ENCODE measurements at places on chromosomes 4 and X.

DNA sequence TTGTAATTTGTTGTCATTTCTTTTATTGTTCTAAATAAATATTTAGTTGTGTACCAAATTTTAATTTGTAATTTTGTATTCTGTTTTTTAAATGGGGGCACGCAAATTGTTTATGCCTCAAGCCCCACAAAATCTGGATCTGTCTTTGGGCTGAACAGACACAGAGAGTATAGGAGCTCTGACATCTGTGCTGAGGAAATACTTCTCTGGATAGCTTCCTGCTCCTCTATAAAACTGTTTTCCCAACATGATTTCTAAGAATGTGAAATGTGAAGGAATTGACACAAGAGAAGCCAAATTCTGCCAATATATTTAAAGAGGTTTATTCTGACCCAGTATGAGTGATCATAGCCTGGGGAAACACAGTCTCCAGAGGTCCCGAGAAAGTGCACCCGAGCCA, 93.0 kb downstream of the IL13RA2 start:
- H3K4me1 ChIP-seq, result no peaks in the 10 kb centered on the region
- no peaks in the 10 kb centered on the region for H3K27me3 ChIP-seq
- no peak overlapping the region for H3K4me3 ChIP-seq
- H3K36me3 ChIP-seq, result no peaks in the 10 kb centered on the region
- no peak for DNase-seq

GRCh38 chr4:20711335-20711734, 11.1 kb downstream of the PACRGL start:
- H3K36me3 ChIP-seq, result peaks cover 41% of the 10 kb centered on the region
- no peaks in the 10 kb centered on the region for H3K4me1 ChIP-seq
- no peaks in the 10 kb centered on the region for H3K27me3 ChIP-seq
- no peak overlapping the region for H3K4me3 ChIP-seq

- no peaks in the 10 kb centered on the region for H3K27me3 ChIP-seq
- no peak for DNase-seq
- no peak overlapping the region for H3K4me3 ChIP-seq
- no peaks in the 10 kb centered on the region for H3K4me1 ChIP-seq
- H3K36me3 ChIP-seq, result no peaks in the 10 kb centered on the region
Observed at GRCh38 chr4:170887396-170887795, 797.6 kb upstream of the AADAT start.

DNA sequence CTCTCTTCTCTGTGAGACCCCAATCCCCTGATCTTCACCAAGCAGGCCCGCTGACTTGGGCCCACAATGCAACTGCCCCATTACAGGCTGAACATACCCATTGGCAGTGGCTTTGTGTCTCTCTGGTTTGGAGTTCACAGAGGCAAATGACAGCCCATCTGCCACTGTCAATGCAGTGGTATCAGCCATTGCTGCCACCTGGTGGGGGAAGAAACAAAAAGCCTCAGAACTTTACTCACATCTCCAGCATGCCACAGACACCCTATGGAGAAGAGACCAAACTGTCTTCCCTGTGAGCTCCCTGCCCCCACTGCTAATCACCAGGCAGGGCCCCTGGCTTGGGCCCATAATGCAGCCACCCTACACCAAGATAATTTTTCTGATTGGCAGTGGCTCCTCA, 729.3 kb upstream of the ACTRT1 start:
- no peak for DNase-seq
- no peaks in the 10 kb centered on the region for H3K27me3 ChIP-seq
- no peaks in the 10 kb centered on the region for H3K36me3 ChIP-seq
- no peaks in the 10 kb centered on the region for H3K4me1 ChIP-seq

- H3K4me3 ChIP-seq, result no peak overlapping the region
- no peaks in the 10 kb centered on the region for H3K36me3 ChIP-seq
- no peaks in the 10 kb centered on the region for H3K27me3 ChIP-seq
- no peak overlapping the region for H3K27ac ChIP-seq
- no peaks in the 10 kb centered on the region for H3K4me1 ChIP-seq
Observed at GRCh38 chrX:16458208-16458607, 191.8 kb upstream of the S100G start.

- H3K36me3 ChIP-seq, result no peaks in the 10 kb centered on the region
- no peak overlapping the region for H3K27ac ChIP-seq
- DNase-seq, result no peak
- H3K4me3 ChIP-seq, result no peak overlapping the region
- peaks cover 16% of the 10 kb centered on the region for H3K4me1 ChIP-seq
- H3K27me3 ChIP-seq, result no peaks in the 10 kb centered on the region
Observed at GRCh38 chrX:45712067-45712466, 511.4 kb upstream of the DIPK2B start.

DNA sequence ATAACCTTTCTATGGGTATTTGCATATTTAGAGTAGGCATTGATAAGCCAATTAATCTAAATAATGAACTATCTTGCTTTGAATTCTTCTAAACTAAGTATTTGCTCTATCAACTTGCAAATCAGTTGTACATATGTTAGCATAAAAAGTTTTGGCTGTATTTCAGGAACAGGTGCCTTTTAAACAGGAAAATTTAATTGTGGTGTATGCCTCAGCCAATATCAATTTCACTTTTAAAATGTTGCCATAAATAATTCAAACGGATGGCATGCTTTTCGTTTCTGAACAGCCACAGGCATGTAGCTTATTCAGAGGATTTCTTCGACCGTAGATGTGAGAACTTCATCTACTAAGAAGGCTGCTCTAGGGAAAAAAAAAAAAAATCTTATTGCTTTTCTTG, 99.9 kb downstream of the DCLK2 start:
- H3K4me1 ChIP-seq, result peaks cover 7% of the 10 kb centered on the region
- no peaks in the 10 kb centered on the region for H3K36me3 ChIP-seq
- no peak for DNase-seq
- no peak overlapping the region for H3K27ac ChIP-seq
- H3K4me3 ChIP-seq, result no peak overlapping the region

- H3K27ac ChIP-seq, result no peak overlapping the region
- no peaks in the 10 kb centered on the region for H3K4me1 ChIP-seq
- DNase-seq, result no peak
- H3K36me3 ChIP-seq, result no peaks in the 10 kb centered on the region
- H3K27me3 ChIP-seq, result no peaks in the 10 kb centered on the region
- H3K4me3 ChIP-seq, result no peak overlapping the region
Observed at GRCh38 chr4:23970201-23970850, 80.5 kb upstream of the PPARGC1A start.

- H3K4me3 ChIP-seq, result no peak overlapping the region
- no peaks in the 10 kb centered on the region for H3K36me3 ChIP-seq
- no peak overlapping the region for H3K27ac ChIP-seq
- H3K4me1 ChIP-seq, result no peaks in the 10 kb centered on the region
- H3K27me3 ChIP-seq, result no peaks in the 10 kb centered on the region
- no peak for DNase-seq
Observed at GRCh38 chrX:10414156-10414824, 206.1 kb downstream of the MID1 start.

- no peaks in the 10 kb centered on the region for H3K4me1 ChIP-seq
- H3K4me3 ChIP-seq, result no peak overlapping the region
- no peak for DNase-seq
- H3K36me3 ChIP-seq, result no peaks in the 10 kb centered on the region
Observed at GRCh38 chrX:28835991-28836390, 248.7 kb downstream of the IL1RAPL1 start.

- no peaks in the 10 kb centered on the region for H3K4me1 ChIP-seq
- H3K36me3 ChIP-seq, result no peaks in the 10 kb centered on the region
- no peak for DNase-seq
- H3K27me3 ChIP-seq, result no peaks in the 10 kb centered on the region
Observed at GRCh38 chr4:47974566-47974965, 41.9 kb downstream of the CNGA1 start.

DNA sequence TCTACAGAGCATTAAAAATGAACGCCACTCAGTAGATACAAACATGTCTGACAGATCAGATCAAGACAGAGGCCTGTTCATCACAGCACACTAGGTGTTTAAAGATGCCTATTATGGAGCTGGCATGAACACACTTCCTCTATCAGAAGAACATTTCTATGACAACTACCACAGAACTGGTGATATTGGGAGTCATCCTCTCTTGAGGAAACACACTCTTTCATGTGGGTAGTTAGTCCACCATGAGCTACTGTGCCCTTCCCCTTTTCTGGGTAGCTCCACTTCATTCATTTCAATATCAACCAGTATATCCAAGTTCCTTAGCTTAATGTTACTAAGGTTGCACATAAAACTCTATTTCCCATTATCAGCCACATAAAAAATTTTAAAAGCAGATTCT, 46.7 kb downstream of the MAOB start:
- no peak overlapping the region for H3K4me3 ChIP-seq
- H3K4me1 ChIP-seq, result no peaks in the 10 kb centered on the region
- DNase-seq, result no peak
- no peak overlapping the region for H3K27ac ChIP-seq
- H3K27me3 ChIP-seq, result no peaks in the 10 kb centered on the region

DNA sequence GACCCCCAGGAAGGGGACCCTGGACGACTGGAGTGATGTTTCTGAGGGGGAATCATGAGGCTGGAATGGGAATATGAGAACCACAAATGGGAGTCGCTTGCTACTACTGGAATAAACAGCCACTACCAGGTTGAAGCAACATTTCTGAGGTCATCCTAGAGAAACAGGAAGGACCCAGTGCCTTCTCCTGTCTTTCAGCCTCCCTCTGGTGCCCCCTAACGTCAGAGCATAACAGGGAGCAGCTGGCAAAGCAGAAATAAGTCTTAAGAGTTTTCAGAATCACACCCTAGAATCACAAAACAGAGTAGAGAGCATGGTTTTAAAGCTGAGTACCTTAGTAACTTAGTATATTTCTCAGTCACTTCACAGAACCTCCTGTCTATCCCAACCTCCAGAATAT, 347.8 kb upstream of the PITX2 start:
- DNase-seq, result no peak
- no peaks in the 10 kb centered on the region for H3K4me1 ChIP-seq
- H3K36me3 ChIP-seq, result no peaks in the 10 kb centered on the region
- no peak overlapping the region for H3K4me3 ChIP-seq

- no peak for DNase-seq
- no peak overlapping the region for H3K27ac ChIP-seq
- H3K27me3 ChIP-seq, result no peaks in the 10 kb centered on the region
Observed at GRCh38 chrX:53704854-53705253, 18.3 kb upstream of the HUWE1 start.

DNA sequence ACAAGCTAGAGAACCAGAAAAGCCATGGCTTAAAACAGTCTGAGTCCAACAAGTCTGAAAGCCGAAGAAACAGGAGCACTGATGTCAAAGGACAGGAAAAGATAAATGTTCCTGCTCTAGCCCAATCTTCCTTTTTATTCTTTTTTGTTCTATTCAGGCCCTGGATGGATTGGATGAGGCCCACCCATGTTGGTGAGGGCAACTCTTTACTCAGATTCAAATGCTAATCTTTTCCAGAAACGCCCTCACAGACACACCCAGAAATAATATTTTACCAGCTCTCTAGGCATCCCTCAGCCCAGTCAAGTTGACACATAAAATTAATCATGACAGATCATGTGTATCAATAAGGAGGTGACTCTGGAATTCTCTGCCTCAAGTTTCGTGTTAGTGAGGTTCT, 1002.7 kb downstream of the STPG2 start:
- H3K4me1 ChIP-seq, result no peaks in the 10 kb centered on the region
- H3K27ac ChIP-seq, result no peak overlapping the region
- H3K4me3 ChIP-seq, result no peak overlapping the region
- H3K36me3 ChIP-seq, result no peaks in the 10 kb centered on the region

DNA sequence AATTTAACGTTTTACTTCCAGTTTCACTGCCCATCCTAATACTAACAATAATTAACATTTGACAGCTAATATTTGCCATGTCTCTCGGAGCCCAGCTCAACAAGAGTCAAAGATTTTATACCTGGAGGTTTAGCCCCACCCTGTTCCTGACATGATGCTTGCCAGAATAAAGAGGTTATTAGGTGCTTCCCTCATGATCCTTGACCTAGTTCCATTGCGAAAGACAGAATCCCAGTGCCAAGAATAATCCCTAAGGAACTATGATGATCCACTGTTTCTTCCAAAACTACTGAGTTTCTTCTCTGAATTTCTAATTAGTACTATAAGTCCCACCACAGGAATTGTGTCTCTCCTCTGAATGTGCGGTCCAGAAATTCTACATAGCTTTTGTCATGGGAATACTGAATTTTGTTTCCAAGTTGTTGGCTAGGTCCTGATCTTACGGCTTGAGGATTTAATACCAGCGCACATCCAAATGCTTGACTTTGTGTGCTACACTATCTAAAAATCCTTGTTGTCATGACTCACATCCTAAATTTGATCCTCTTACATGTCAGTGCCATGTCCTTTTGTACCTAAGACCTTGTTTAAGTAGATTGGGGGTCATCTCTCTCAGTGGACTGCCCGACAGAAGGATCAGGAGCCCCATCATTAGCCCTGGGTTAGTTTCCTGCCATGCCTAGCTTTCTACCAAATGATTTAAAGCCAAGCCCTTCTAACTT, 23.1 kb downstream of the ANTXR2 start:
- no peak overlapping the region for H3K4me3 ChIP-seq
- H3K36me3 ChIP-seq, result peaks cover 61% of the 10 kb centered on the region
- DNase-seq, result no peak

- no peak overlapping the region for H3K27ac ChIP-seq
- no peaks in the 10 kb centered on the region for H3K36me3 ChIP-seq
- no peak for DNase-seq
Observed at GRCh38 chr4:181261279-181261678, 981.9 kb upstream of the TENM3 start.

GRCh38 chr4:10108818-10109783, 7.5 kb downstream of the WDR1 start:
- DNase-seq, result no peak
- no peaks in the 10 kb centered on the region for H3K27me3 ChIP-seq
- H3K4me3 ChIP-seq, result no peak overlapping the region
- peak overlapping the region; percentile 62 for H3K27ac ChIP-seq
- H3K4me1 ChIP-seq, result peaks cover 36% of the 10 kb centered on the region

DNA sequence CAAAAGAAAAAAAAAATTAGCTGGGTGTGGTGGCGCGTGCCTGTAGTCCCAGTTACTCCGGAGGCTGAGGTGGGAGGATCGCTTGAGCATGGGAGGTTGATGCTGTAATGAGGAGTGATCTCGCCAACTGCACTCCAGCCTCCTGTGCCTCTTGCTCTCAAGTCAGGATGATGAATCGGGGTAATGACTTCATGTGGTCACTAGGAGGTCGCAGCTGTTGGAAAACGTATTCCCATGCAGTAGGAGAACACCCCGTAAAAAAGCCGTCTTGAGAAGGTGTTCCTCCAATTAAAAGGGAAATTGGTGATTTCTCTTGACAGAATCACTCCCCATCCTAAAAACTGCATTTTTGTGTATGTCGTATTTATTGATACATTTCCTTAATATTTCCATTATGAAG, 2.2 kb downstream of the CCNB3 start:
- peaks cover 8% of the 10 kb centered on the region for H3K4me1 ChIP-seq
- H3K27ac ChIP-seq, result no peak overlapping the region
- no peak for DNase-seq
- no peaks in the 10 kb centered on the region for H3K27me3 ChIP-seq
- H3K4me3 ChIP-seq, result no peak overlapping the region

GRCh38 chr4:54176202-54176601, 52.9 kb upstream of the PDGFRA start:
- no peaks in the 10 kb centered on the region for H3K4me1 ChIP-seq
- no peaks in the 10 kb centered on the region for H3K27me3 ChIP-seq
- no peak overlapping the region for H3K27ac ChIP-seq
- H3K36me3 ChIP-seq, result no peaks in the 10 kb centered on the region
- no peak for DNase-seq

- no peak overlapping the region for H3K4me3 ChIP-seq
- no peaks in the 10 kb centered on the region for H3K36me3 ChIP-seq
- DNase-seq, result no peak
- no peaks in the 10 kb centered on the region for H3K4me1 ChIP-seq
Observed at GRCh38 chr4:93066749-93067148, 761.8 kb upstream of the ATOH1 start.

- no peak overlapping the region for H3K27ac ChIP-seq
- H3K4me3 ChIP-seq, result no peak overlapping the region
- no peaks in the 10 kb centered on the region for H3K27me3 ChIP-seq
- no peak for DNase-seq
Observed at GRCh38 chrX:105228602-105229001, 8.1 kb upstream of the TEX13A start.

Data from spleen (tissue), 13 donors.